Activated CD8-positive, alpha-beta memory T cell treated with anti-CD3 and anti-CD28 coated beads for 1 hour (primary cell): ENCODE measurements at places on chromosomes 11 and 22.

DNA sequence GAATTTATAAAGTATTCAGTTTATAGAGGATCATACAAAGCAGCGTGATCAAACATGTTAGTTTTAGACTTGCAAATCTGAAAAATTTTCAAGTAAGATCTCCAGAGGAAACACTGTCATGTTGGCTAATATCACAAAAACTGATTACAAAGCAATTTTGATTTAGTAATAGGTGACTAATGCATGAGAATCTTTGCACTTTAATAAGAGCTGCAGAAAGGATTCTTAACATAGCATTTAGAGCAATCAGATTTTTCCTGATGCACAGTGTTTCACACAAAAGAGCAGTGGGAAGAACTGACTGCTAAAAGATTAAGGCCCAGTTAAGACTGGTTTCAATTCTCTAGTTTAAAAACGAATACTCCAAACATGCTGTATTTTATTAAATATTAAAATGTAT lies 321.2 kb downstream of the GUCY1A2 start:
- DNase-seq = no peak

DNA sequence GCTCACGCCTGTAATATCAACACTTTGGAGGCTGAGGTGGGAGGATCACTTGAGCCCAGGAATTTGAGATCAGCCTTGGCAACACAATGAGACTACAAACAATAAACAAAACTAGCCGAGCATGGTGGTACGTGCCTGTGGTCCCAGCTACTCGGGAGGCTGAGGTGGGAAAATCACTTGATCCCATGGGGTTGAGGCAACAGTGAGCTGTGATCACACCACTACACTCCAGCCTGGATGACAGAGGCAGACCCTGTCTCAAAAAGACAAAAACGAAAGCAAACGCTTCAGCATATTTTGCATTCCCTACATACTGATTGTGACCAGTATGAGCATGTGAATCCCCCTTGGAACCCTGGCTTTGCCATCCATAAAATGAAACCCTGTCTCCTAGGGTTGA lies 33.9 kb upstream of the MN1 start:
- no peak for DNase-seq

- DNase-seq = no peak
These were observed 130.8 kb downstream of the CEP164 start for GRCh38 chr11:117458275-117459122.

DNA sequence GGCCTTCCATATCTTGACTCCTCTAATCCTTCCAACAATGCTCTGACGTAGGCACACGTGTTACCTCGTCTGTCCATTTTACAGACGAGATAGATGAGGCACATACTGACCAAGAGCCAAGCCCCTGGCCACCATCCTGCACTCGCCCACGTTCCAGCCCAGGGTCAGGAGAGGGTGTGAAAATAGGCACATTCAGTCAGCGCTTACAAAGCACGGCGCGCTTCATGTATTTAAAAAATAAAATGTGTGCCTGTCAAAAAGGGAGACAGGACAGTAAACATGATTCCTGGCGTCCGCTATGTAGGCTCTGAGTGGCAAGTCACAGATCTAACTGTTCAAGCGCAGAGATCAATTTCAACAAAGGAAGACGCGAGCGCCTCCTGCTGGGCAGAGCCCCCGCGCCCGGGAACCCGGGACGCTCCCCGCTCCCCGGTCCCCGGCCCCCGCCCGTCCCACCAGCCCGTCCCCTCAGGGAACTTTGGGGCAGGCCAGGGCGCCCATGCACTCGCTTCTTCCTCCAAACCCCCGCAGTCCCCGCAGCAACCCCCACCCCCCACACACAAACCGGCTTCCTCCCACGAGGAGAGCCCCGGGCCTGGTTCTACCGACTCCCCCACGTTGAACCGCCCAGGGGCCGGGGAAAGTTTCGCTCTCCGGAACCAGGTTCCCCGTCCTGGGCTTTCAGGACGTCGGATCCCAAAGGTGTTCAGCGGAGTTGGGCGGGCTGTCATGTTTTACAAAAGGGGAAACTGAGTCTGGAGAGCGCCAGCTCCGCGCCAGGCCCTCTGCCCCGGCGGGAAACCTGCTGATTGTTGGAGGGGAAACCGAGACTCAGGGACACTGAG lies 10.4 kb upstream of the C1QTNF6 start:
- DNase-seq = peak; percentile 76

DNA sequence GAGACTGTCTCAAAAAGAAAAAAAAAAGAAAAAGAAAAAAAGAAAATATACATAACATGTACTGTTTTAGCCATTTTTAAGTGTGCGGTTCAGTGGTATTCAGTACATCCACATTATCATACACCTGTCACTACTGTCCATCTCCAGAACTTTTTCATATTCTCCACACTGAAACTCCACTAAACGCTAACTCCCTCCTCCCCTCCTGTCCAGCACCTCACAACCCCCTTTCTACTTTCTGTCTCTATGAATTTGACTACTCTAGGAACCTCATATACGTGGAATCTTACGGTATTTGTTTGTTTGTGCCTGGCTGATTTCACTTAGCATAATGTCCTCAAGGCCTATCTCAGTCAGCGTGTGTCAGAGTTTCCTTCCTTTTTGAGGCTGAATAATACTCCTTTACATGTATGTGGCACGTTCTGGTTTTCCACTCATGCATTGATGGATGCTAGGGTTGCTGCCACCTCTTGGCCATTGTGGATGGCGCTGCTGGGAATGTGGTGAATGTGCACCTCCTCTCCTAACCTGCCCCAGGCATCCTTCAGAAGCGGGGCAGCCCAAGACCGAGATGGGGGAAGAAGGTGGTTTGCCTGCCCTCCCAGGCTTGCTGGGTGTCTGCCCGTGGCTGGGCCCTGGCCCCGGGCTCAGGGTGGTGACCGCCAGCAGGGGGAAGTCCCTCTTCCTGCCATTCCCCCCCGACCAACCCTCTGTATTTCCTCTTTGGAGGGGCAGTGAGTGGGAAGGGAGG lies 60.5 kb downstream of the BCR start:
- DNase-seq = no peak

- no peak for DNase-seq
These were observed 1048.0 kb upstream of the CNTN5 start for GRCh38 chr11:97972731-97973130.

DNA sequence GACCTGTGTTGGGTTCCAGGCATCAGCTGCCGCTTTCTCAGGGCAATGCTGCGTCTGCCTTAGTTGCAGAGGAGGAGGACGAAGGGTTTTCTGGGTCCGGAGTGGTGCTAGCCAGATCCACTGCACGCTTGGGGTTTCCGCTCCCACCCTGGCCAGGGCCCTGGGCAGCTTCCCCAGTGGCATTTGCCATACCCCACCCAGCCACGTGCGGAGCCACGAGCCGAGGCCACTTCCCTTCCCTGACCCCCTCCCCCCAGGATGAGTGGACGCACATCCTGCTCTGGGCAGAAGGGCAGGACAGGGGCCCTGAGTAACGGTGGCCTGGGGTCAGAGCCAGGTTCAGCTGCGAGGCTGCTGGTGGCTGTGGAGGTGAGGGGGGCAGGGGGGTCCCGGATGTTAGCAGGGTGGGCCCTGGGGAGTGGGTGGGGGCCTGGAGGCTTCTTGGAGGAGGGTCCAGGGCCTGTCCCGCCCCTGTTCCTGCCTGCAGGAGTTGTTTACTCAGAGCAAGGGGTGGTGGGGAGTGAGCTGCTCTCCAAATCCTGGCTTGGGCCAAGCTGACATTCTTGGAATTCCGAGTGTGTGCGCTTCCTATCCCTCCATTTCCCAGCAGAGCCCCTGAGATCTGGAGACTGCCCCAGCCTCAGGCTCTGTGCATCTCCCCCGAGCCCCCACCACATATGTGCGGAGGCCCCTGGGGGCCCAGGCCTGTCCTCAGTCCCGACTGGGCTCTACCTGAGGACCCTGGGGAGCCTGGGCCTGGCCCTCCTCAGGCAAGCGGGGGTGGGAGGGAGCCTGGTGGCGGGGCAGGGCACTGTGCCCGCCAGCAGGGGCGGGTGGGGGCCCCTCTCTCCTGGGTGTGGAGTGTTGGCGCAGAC lies 1.4 kb downstream of the TSPAN4 start:
- DNase-seq = no peak

GRCh38 chr11:116503216-116504160 lies 269.3 kb downstream of the BUD13 start:
- DNase-seq = no peak

- DNase-seq = no peak
These were observed 38.9 kb downstream of the OR10A6 start for GRCh38 chr11:7892059-7892699.

- DNase-seq = no peak
These were observed 29.0 kb upstream of the TOLLIP start for GRCh38 chr11:1338201-1339065.
